EH (cell line): ENCODE measurements at places on chromosomes 2 and 18.

GRCh38 chr2:12534646-12535263 lies 182.0 kb upstream of the TRIB2 start:
- DNase-seq, result peak; percentile 99

- DNase-seq, result no peak
These were observed 59.2 kb downstream of the PIEZO2 start for GRCh38 chr18:11089931-11090715.

- no peak for DNase-seq
These were observed 9.4 kb downstream of the MTERF4 start for GRCh38 chr2:241092677-241093076.

- no peak for DNase-seq
These were observed 33.7 kb upstream of the TAF1B start for GRCh38 chr2:9809448-9810088.

- no peak for DNase-seq
These were observed 155.0 kb downstream of the TXNL1 start for GRCh38 chr18:56483386-56483785.

GRCh38 chr18:79485788-79486355 lies 90.1 kb downstream of the NFATC1 start:
- peak; percentile 98 for DNase-seq

DNA sequence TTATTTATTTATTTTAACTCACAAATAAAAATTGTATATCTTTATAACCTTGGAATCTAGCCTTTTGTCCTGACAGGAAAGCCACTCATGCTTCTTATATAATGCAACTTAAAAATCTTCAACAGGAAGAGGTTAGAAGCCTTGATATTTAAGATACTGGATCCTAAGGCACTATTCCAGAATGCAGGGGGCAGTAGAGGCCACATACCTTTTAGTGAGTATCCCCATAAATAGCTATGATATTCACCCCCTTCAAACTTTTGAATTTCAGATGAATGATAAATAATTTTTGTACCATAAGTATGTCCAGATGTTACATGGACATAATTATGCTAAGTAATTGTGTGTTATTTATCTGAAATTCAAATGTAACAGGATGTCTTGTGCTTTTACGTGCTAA lies 592.7 kb upstream of the VRK2 start:
- DNase-seq, result no peak
